ENCODE measurements at places on chromosomes 2 and 18.

DNA sequence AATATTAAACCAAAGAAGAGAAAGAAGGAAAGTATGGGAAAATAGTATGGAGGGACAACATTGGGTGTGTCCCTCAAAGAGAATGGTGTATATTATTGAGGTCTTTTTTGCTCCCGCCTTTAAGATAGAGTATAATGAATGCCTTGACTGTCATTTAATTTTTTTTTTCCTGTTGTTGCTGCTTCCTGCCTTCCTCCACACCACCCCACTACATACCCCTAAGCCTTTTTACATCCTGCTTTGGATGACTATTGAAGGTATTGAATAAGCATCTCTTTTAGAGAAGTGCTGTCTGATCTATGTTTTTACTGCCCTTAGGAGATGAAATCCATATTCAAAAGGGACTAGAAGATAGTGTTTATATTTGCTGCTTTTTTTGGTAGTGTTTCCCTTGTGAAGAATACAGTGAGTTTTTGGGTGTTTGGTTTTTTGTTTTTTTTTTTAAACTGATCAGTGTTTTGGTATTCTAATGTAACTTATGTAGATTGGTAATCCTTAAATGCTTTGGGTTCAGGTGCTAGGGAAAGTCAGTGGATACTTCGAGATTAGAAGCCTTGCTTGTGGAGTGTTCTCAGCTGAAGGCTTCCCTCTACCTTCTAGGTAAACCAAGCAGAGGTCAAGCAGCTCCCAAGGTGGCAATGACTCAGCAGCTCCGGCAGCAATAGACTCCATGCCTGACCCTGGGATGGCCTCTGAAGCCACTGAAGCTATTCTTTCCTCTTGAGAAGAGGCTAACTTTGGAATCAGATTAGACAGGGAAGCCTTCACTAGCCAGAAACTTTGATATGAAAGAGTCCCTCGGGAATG lies 5.0 kb downstream of the FZD7 start:
- peak overlapping the region; percentile 0 for H3K4me3 ChIP-seq
- peaks cover 40% of the 10 kb centered on the region for H3K4me1 ChIP-seq
- H3K27me3 ChIP-seq: no peaks in the 10 kb centered on the region
- H3K27ac ChIP-seq: no peak overlapping the region
- no peak for DNase-seq
- no peaks in the 10 kb centered on the region for H3K36me3 ChIP-seq

GRCh38 chr2:28390241-28390745 lies 2.4 kb upstream of the FOSL2 start:
- peak overlapping the region; percentile 100 for H3K27ac ChIP-seq
- peak overlapping the region; percentile 96 for H3K4me3 ChIP-seq
- H3K27me3 ChIP-seq: no peaks in the 10 kb centered on the region
- DNase-seq: peak; percentile 88

DNA sequence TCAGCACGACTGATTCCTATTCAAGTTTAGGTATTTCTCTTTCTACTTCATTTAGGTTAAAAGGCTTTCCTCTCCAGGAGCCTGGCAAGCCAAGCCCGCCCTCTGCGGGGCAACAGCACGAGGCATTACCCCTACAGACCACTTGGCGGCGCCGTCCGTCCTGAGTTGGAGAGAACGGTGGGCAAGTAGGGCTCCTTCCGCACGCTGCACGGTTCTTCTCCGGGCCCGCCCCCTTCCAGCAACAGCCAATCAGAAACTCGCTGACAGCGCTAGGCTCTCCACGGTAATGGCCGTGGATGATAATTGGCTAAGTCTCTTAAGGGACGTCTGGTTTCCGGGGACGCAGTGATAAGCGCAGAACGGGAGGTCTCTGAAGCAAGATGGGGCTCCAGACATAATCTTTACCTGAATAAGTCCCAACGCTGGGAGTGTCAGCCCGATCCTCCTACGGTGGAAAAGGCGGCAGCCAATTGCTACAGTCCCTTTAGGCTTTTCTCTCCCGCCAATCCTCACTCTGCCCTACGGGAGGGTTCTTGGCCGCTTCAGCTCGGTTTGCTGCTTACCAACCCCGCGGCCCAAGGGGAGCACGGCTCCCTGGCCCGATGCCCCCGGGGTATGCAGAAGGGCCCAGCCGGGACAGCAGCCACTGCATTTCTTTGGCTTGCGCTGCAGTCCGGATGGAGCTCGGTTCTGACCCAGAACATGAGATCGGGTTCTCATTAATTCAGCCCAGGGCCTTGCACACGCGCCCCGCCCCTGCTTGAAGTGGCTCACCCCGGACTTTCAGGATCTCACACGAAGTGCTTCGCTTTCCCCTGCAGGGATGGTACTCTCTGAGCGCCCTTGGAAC lies 206.9 kb upstream of the PKDCC start:
- H3K27ac ChIP-seq: peak overlapping the region; percentile 87
- H3K4me3 ChIP-seq: peak overlapping the region; percentile 66
- DNase-seq: peak; percentile 98
- no peaks in the 10 kb centered on the region for H3K36me3 ChIP-seq
- H3K4me1 ChIP-seq: peaks cover 5% of the 10 kb centered on the region

GRCh38 chr2:101809698-101810097 lies 112.2 kb downstream of the MAP4K4 start:
- H3K4me1 ChIP-seq: peaks cover 33% of the 10 kb centered on the region
- H3K36me3 ChIP-seq: no peaks in the 10 kb centered on the region
- H3K27ac ChIP-seq: no peak overlapping the region

DNA sequence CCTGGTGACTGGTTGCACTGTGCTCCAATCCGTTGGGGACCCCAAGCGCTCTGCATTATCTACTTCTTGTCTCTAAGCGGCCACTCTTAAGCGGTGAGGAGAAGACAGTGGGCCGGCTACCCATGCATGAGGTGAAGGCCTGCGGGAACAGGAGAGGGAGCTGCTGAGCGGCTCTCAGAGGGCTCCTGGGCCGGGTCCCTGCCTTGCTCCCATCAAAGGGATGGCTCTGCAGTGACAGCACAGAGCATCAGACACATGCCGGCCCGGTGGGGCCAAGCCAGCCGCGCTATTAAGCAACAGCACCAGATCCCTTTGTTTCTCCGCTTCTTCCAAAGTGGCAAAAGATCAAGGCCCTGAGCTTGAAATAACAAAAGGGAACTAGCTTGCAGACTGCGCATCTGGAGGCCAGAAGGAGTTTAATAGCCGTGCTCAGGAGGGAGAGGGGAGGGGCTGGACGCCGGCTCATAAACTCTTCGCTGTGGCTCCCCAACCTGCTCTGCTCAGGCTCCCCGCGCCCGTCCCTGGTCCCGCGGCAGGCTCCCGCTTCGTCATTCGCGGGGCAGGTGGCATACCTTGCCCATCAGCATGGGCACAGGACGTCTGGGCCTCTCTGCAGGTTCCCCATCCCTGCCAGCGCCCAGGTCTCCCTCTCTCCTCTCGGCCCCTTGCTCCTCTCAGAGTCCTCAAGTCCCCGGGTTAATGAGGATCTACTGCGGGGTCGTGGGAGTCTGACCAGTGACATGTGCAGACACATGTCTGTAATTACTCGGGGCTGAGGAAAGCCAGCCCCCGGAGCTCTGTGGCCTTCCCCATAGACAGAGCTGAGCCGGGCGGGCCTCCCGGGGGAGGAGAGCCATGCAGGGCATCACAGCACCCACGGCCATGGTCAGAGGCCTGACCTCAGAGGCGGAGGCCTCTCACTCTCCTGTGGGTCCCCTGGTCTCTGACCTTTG lies 96.7 kb downstream of the ASB1 start:
- peak; percentile 43 for DNase-seq
- no peaks in the 10 kb centered on the region for H3K4me1 ChIP-seq
- H3K27me3 ChIP-seq: no peaks in the 10 kb centered on the region
- H3K4me3 ChIP-seq: no peak overlapping the region

DNA sequence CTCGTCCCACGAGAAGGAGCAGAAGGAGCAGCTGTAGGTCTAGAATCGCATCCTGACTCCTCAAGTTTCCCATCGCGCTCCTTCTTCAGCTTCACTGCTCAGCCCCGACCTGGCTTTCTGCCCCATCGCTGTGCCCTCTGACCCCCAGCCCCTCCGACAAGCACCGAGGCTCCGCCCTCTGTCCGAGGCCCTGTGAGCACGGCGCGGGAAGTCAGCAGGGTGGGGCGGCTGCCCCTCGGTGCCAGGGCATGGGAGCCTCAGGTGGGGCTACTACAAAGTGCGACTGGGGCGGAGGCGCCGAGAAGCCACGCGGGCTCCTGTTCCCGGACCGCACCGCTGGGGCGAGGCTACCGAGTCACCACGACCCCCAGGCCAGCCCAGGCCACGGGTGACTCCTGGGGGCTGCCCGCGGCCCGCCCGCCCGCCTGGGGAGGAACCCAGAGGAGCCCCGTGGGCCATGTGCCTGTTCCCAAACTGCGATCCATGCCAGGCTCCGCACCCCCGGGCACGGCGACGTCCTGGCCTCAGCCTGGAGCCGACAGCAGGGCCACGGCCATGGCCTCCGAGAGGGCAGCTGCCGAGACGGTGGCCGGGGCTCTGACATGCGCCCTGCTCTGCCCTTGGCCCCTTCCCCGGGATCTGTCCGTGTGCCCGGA lies 36.6 kb upstream of the ID2 start:
- no peak overlapping the region for H3K4me3 ChIP-seq
- peak; percentile 13 for DNase-seq
- H3K36me3 ChIP-seq: no peaks in the 10 kb centered on the region
- H3K27ac ChIP-seq: no peak overlapping the region
- H3K4me1 ChIP-seq: no peaks in the 10 kb centered on the region

- no peaks in the 10 kb centered on the region for H3K4me1 ChIP-seq
- H3K27me3 ChIP-seq: no peaks in the 10 kb centered on the region
- H3K4me3 ChIP-seq: no peak overlapping the region
- H3K36me3 ChIP-seq: no peaks in the 10 kb centered on the region
Observed at GRCh38 chr2:200763422-200763821, 48.3 kb upstream of the BZW1 start.

DNA sequence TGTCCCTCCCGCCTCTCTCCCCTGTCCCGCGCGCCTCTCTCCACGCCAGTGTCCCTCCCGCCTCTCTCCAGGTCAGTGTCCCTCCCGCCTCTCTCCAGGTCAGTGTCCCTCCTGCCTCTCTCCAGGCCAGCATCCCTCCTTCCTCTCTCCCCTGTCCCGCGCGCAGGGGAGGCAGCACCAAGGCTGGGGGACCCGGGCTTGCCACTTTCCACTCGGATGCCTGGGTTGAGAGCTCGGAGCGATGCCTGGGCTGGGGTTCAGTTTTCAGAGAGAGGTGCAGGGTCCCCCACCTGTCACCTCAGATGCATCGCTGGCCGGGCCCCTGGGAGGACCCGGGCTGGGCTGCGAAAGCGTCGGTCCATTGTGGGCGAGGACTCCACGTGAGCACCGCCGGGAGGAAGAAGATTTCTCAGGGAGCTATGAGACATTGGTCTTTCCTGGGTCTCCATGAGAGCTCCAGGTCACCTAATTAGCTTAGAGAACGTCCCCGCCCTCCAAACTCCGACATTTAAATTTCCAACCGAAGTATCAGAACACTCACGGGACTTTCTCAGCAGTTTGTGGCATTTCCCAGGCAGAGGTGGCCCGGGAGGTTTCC lies 2.1 kb downstream of the FBLN7 start:
- no peaks in the 10 kb centered on the region for H3K36me3 ChIP-seq
- DNase-seq: no peak

DNA sequence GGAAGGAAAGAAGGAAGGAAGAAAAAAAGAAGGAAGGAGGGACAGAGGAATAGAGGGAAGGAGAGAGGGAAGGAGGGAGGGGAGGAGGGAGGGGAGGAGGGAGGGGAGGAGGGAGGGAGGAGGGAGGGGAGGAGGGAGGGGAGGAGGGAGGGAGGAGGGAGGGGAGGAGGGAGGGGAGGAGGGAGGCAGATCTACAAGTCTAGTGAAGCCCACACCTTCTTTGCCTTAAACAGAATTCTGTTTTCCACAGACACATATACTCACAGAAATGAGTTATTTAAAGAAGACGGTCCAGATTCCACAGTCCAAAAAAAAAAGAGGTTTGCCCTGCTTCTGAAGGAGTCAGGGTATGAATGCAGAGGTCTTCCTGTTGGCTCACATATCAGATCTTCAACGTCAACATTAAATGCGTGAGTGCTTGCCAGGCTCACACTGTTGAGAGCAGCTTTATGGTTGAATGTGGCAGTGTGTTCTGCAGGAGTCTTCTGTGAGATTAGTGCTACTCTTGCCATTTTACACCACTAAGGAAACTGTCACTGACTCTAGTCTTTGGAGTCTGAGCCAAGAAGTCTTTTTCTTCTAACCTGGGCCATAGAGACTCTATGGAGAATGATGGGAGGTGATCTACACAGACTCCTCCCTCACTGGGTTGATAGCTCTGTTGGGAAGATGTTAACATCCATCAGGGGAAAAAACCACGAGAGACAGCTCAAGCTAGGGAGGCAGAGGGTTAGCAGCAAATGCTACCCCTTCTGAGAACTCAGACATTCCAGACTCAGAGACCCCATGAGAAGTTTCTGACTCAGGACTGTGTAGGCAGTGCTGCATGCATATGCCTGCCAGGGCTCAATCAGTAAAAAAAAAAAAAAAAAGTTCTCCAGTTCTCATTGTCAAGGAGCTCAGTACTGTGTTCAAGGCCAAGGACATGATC lies 23.3 kb downstream of the PAX8 start:
- H3K36me3 ChIP-seq: peaks cover 6% of the 10 kb centered on the region
- H3K4me3 ChIP-seq: no peak overlapping the region
- H3K27me3 ChIP-seq: no peaks in the 10 kb centered on the region
- peaks cover 16% of the 10 kb centered on the region for H3K4me1 ChIP-seq

- H3K4me3 ChIP-seq: no peak overlapping the region
- no peaks in the 10 kb centered on the region for H3K36me3 ChIP-seq
- H3K27me3 ChIP-seq: no peaks in the 10 kb centered on the region
- no peak overlapping the region for H3K27ac ChIP-seq
- peaks cover 6% of the 10 kb centered on the region for H3K4me1 ChIP-seq
- peak; percentile 76 for DNase-seq
Observed at GRCh38 chr2:134289225-134289624, 35.4 kb downstream of the MGAT5 start.

DNA sequence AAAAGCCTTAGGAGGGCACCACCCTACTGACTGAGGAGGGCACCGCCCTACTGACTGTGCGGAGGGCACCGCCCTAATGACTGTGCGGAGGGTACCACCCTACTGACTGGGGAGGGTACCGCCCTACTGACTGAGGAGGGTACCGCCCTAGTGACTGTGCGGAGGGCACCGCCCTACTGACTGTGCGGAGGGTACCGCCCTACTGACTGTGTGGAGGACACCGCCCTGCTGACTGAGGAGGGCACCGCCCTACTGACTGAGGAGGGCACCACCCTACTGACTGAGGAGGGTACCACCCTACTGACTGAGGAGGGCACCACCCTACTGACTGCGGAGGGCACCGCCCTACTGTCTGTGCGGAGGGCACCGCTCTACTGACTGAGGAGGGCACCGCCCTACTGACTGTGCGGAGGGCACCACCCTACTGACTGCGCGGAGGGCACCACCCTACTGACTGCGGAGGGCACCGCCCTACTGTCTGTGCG lies 150.2 kb upstream of the NFATC1 start:
- H3K27ac ChIP-seq: no peak overlapping the region
- H3K36me3 ChIP-seq: no peaks in the 10 kb centered on the region
- H3K27me3 ChIP-seq: no peaks in the 10 kb centered on the region
- peaks cover 21% of the 10 kb centered on the region for H3K4me1 ChIP-seq

DNA sequence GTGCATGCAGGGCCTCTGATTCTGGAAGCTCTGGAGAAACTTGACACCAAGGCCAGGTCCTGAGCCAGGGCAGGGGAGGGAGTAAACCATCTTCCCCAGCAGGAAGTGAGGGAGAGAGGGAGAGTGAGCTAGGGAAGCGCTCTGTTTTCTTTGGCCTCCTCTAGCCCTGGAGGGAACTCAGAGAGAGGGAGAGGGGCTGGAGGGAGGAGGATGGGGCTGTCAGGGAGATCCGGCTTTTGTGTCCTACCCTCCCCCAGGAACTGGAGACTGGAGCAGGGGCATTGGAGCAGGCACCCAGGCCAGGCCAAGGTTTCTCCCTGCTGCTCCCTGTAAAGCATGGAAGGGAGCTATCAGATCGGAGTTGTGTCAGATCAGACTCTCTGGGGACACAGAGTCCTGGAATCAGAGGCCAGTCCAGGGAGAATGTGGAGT lies 22.7 kb upstream of the PKDCC start:
- no peaks in the 10 kb centered on the region for H3K27me3 ChIP-seq
- H3K4me1 ChIP-seq: peaks cover 13% of the 10 kb centered on the region
- H3K27ac ChIP-seq: peak overlapping the region; percentile 53
- peak; percentile 40 for DNase-seq
